Stimulated activated CD4-positive, alpha-beta T cell treated with anti-CD3 and anti-CD28 coated beads, Interleukin-12 subunit alpha, Interleukin-12 subunit beta, amount 100 ng/mL, for 24 hours (primary cell): ENCODE measurements at places on chromosomes 7 and 10.

DNA sequence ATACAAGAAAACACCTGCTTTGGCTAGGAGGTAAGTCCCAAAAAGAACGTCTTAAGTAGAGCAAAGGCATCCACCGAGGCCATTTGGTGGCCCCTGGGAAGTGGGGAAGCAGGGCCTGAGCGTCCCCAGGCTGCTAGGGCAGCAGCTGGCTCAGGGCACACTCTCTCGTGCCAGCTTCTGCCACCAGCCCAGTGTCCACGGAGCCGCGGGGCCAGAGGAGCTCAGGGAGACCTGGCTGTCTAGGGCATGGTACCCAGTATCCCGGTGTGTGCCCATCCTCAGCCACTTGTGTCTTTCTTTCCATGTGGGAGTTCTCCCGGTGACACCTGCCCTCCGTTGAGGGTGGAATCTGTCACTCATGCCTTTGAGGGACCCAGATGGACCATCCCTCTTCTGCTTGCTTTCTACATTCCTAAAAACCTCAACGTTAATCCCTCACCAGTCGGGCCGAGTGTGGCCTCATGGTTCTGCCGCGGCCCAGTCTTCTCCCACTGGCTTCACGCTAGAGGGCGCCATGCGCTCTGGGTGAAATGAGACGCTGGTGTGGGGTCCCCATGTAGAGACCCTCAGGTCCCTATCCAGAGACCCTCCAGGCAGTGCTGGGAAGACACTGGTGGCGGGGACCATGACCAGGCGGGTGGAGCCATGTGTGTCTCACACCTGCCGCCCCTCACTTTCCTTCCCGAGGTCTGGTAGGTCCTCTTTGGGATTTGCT, 9.5 kb upstream of the AP5Z1 start:
- no peak for DNase-seq

GRCh38 chr7:105764506-105764905, 111.9 kb downstream of the ATXN7L1 start:
- no peak for DNase-seq

DNA sequence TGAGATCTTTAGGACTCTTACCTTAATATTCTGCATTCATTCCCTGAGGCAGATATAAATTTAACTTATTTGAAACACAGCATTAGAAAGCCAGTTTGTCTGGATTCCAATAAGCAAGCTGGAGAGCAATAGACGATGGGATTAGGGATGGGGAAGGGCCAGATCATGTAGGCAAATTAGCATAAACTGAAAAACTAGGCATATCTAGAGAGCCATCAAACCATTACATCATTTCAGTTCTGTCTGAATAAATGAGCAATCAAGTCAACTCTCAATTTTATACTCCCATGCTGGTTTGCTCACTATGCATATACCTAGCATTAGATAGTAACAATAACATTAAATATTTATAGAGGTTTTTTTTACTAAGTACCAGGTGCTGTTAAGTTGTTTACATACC, 583.6 kb upstream of the LRRN3 start:
- DNase-seq, result no peak

- no peak for DNase-seq
These were observed 1.4 kb downstream of the CAV1 start for GRCh38 chr7:116525913-116526861.

DNA sequence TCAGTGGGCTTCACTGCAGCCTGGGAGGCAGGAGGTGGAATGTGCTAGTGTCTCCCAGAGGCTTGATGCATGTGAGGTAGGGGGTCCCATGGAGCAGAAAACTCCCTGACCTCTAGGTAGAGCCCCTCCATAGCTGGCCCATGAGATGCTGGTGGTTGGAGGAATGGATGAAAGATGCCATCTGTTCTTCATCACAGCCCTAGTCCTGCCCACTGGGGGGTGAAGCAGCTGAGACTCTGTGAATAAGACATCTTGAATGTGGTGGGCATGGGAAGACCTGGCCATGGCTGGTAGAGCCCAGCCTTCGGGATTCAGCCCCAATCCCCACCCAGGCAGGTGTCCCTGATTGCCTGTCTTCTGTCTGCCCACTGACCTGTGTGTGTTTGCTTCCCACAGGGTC, 92.5 kb downstream of the COL13A1 start:
- DNase-seq, result no peak

- no peak for DNase-seq
These were observed 16.2 kb upstream of the NME8 start for GRCh38 chr7:37832194-37832593.

DNA sequence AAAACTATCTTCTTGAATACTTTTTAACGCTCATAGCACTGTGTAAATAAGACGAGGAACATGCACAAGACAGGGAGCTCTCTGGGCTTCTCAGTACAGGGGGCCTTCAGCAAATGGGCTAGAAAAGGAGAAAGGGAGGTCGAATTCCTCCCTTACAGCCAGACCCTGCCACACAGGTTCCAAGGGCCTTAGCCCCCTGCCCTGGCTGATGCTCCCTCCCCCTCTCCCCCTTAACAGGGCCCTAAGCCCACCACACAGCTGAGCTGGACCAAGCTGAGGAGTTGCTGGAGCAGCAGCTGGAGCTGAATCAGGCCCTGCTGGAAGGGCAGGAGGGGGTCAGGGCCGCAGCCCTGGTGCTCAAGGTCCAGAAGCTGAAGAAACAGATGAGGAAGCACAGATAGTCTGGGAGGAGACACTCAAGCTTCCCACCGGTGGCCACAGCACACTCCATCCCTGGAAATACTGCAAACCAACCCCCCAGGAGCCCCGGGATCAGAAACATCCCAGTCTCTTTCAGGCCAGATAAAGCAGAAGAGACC, 153.9 kb downstream of the SNX13 start:
- DNase-seq, result no peak

DNA sequence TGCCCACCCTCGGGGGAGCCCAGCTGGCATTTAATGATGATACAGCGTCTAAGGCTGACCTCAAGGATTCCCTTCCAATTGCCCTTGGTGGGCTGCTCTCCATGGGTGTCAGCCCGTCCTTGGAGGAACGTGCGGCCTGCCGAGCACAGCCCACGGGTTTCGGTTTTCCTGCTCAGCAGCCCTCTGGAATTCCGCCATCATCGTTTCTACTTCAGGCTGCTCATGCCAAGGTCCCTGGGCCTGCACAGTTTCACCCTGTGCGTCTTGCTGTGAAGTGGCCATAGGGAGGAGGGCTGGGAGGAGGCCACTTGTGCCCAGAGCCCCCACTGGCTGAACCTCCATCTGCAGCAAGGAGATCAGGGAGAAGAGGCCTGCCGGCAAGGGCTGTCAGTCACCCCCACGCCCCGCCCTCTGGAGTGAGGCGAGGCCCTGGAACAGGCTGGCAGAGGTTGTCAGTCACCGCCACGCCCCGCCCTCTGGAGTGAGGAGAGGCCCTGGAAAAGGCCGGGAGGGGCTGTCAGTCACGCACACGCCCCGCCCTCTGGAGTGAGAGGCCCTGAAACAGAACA, 82.8 kb downstream of the CHST15 start:
- DNase-seq, result no peak

DNA sequence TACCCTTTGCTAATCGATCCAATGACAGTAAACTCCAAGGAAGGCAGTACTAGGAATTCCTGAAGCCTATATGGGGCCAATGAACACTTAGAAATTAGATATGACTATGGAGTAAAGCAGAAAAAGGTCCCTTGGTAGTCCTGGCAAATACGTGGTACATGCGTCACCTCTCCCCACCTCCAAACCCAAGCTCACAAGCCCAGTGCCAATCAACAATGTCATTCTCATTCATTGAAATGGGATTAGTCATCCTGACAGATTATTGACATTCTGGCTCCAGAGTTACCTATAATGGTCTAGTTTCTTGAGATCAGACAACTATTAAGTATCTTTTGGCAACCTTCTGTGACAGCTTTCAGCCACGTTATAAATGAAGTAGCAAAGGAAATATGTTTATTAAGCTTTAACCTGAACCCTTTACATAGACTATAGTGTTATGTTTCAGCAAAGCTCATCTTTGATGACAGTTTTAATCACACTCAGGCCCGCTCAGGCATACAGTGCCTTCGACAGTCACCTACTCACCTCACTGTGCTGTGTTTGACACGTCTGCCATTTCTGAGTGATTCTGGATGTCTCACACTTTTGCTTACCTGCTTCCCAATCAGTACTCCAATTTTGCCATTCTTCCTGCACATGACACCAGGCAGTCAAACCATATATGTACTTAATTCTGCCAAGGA, 69.6 kb upstream of the ADO start:
- DNase-seq, result no peak

GRCh38 chr7:116949941-116950801, 3.1 kb upstream of the ST7 start:
- no peak for DNase-seq

- no peak for DNase-seq
These were observed 30.8 kb upstream of the ZNF32 start for GRCh38 chr10:43679509-43679908.

DNA sequence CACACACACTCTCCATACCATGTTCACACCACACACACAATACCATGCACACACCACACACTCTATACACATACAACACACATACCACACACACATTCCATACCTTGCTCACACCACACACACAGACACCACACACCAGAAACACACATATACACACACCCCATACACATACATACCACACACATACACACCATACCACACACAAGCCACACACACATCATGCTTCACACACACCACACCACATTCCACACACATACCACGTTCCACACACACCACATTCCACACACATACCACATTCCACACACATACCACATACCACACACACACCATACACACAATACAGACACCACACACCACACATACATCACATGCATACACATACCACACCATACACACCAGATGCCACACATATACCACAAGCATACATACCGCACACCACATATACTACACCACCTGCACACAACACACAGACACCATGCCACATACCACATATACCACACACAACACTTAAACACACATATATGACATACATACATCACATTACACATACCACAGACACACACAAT, 282.7 kb downstream of the POU6F2 start:
- no peak for DNase-seq
